ENCODE measurements at places on chromosomes 5 and 9.

- no peak for DNase-seq
These were observed 64.7 kb upstream of the CTSL start for GRCh38 chr9:87661241-87661640.

- DNase-seq = no peak
These were observed 131.0 kb upstream of the CCNG1 start for GRCh38 chr5:163306421-163306820.

GRCh38 chr9:135249711-135250110 is 162.2 kb downstream of the OLFM1 start:
- no peak for DNase-seq

DNA sequence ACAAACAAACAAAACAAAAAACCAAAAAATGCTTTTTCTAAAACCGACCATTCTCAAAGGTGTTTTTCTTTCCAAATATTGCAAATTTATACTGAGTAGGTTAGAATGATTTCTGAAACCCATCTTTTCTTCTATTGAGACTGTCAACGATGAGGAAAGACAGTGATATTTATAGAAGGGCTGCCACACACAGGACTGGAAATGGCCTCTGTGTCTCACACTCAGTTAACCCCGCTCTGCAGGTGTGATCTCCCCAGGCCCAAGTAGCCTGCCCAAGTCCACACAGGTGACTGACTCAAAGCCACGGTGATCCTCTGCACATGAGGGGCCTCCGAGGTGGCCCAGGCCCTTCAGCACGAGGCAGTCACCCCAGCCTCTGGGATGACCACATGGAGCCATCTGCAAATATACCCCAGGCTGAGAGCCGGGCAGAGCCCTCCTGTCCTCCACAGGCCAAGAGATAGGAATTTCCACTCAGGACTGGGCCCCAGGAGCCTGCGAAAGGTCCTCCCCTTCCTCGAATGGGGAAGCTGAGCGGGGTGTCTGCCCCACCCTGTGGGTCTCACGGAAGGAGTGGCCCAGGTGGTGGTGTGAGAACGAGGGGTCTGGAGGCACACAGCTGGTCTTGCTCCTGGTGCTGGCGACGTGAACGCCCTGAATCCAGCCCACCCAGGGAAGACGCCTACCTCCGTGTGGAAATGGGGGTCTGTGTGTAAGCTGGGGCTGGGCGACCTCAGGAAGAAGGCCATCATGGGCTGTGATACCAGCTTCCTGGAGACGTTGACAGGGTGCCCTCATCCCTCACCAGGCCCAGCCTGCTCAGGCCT is 53.0 kb upstream of the PHYKPL start:
- no peak for DNase-seq

- no peak for DNase-seq
These were observed 134.8 kb downstream of the EPB41L4A start for GRCh38 chr5:112283943-112284929.

DNA sequence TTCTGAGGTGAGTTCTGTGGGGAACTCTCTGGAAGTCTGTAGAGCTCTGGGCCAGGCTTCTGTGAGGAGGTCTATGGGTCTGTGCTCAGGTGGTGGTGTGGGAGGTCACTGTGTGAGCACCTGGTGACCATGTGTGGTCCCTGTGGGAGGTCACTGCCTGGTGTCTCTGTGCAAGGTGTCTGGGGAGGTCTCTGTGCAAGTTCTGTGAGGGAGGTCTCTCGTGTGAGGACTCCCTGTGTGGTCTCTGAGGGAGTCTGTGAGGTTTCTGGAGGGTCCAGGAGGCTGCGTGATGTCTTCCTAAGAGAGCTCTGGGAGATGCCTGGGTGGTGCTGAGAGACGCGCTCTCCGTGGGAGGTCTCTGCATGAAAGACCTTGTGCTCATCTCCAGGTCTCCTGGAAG is 6.0 kb upstream of the SPATA31E1 start:
- DNase-seq = no peak

DNA sequence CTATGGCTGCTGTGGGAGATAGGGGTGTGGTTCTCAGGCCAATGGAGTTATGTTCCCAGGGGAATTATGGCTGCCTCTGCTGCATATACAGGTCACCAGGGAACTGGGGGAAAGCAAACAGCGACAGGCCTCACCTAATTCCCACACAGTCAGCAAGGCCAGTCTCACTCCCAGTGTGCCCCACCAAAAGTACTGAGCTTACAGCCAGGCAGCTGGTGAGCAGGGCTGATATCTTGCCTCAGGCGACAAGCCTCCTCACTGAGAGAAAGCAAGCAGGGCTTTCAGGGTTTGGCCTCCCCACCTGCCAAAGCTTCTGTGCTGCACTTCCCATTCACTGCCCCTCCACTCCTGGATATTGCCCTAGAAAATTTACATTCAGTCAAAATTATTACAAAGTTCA is 273.8 kb upstream of the TARS1 start:
- no peak for DNase-seq

DNA sequence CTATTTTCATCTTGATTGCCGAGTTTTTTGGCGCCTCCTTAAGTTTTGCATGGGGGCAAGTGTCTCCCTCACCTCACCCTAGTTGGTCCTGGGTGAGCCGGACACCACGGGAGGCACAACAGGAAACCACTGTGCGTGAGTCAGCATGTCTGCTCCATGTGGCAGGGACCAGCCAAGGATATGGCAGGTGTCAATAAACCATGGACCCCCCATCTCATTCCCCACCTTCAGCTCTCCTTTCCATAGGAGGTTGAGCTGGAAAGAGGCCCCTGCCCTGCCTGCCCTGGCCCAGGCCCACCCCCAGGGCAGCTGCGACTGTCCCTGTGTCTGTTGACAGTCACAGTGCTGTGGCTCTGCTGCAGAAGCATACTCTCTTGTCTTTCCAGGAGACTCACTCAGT is 3.1 kb downstream of the SPACA9 start:
- DNase-seq = no peak

- DNase-seq = no peak
These were observed 78.3 kb upstream of the FCN2 start for GRCh38 chr9:134802216-134802795.

DNA sequence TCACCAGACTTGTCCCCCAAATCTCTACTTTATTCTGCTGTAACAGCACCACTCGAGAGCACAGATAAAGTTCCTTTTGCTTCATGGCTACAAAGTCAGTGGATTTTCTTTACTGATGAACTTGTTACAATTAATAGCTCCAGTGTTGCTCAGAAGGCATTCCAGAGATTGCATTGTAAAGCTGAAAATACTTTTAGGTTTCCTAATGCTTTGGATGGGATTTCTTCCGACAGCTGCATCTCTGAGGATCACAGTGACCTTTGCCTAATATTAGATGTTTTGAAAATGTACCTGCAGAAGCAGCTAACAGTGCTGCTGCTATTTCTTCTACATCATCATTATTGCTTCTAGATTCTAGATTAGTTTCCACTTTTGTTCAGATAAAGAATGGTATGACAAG is 58.8 kb upstream of the TMEM171 start:
- DNase-seq = no peak

DNA sequence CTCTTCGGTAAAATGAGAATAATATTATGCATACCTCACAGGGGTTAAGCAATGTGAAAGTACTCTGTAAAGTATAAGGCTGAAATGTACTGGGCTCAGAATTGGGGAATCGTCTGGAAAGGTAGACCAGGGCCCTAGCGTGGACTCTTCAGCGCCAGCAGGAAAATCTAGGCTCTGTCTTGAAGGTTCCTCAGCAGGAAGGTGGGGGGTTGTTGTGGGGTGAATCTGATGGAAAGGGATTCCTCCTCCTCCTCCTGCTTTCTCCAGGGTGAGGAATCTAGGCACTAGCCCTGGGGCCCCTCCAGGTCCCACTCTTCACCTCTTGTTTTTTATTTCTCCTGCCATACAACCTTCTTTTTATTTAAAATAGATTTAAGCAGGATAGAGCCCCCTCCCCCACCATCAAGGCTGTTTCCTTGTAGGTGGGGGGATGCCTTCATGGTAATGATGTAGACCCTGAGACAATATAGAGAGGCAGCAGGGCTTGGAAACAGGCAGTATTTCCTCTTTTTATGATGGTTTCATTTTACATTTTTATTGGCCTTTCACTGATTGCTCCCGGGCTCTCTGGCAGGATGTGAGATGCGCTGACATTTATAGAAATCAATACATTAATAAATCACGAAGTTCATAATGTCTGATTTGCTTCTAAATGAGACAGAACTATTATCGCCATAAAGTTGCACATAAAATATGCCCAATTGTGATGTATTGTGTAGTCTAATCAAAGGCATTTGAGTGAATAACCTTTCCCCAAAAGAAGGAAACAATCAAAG is 78.9 kb upstream of the GABRP start:
- DNase-seq = no peak

All from effector memory CD8-positive, alpha-beta T cell (primary cell).